K562 (cell line): ENCODE measurements at places on chromosomes 12 and 14. TPM values are rescaled to one million over a fixed set of nuclear protein-coding genes. Genes with fewer than 3 reads are reported as not detected.

MSI1 gene
- not detected in 2 replicates for polyA plus RNA-seq

SERPINA12 gene
- not detected in 2 replicates for polyA plus RNA-seq

DNA sequence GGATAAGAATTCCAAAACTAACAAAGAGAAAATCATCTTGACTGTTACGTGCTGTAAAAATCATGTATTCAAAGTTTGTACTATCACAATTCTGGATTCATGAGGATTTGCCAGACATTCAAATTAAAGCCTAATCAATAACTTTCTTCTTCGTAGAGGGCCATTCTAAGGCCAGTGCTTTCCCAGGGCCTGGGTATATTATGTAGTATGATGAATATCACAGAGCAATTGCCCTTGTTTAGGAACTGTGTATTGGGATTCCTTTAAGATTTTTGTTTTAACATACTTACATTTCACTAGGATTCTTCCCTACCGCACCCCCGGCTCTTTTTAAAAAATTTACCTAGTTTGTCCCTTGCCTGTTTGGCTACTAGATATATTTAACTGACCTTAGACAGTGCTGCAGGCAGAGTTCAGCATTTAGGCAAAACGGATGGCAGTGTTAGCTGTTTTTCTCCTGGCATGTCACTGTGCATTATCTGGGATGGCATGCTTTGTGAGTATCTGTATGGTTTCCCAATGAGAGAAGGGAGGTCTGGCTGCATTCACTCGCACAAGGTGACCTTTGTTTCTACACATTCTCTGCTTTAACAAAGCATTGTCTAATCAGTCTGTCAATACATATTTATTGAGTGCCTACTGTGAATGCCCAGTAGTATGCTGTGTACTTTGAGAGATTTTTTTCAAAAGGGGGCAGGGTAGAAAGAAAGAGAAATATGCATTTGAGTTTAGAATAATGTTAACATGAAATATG, 63.3 kb downstream of the ERC1 start:
- DNase-seq, result no peak

DNA sequence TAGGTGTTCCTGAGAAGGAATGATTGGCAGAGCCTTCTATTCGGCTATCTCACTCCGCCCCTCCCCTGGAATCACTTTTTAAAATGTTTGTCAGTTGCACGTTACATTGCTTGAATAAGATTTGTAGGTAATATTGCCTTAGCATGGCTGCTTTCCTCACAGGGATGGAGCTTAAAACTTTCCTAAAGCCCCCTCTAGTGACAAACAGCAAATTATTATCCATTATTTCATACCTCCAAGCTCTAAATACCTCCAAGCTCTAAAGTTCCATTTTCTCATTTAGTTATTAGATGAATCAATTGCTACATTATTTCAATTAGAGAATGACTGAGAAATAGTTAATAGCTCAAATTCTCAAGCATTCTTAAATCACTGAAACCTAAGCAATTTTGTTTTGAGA, 5.1 kb upstream of the SPATA7 start:
- no peak for DNase-seq
